ENCODE measurements at places on chromosomes 1 and 21. TPM values are rescaled to one million over a fixed set of nuclear protein-coding genes. Genes with fewer than 3 reads are reported as not detected.

DNA sequence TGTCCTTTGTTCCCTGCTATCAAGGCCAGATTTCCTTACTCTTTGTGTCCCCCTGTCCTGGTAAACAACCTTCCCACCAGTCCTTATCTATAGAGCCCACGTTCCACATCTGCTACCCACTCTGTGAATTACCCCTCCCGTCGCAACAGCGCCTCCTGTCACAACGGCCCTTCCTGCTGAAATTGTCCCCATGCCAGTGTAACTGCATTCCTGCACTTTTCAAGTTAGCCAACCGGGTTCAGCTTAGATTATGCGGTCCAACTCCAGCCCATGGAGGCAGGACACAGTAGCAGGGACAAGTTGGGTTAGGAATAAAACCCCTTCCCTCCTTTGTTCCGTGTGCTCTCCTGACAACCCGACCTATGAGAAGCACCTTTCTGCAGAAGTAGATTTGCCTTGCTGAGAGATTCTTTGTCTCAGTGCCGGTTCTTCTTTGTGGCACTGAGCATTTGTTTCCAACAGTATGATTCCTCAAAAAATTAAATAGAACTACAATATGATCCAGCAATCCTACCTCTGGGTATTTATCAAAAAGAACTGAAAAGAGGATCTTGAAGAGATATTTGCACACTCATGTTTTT is 180.3 kb downstream of the PTBP2 start:
- DNase-seq, result no peak

GRCh38 chr1:228459091-228459993 is 27.8 kb upstream of the RNF187 start:
- peak; percentile 58 for DNase-seq

- DNase-seq, result no peak
Observed at GRCh38 chr1:101739826-101740330, 256.8 kb downstream of the OLFM3 start.

DNA sequence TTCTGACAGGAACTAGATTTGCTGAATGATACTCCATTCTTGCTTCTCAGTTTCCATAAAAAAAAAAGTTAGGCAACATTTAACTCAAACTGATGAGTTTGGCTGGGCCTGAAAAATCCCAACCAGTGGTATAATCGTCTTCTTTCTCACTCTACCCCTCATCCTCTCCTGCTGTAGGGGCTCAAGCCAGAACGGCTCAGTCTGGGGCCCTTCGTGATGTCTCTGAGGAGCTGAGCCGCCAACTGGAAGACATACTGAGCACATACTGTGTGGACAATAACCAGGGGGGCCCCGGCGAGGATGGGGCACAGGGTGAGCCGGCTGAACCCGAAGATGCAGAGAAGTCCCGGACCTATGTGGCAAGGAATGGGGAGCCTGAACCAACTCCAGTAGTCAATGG is 1.6 kb downstream of the TXLNA start:
- DNase-seq, result no peak

The SH2D1B gene
- 0.40 TPM for polyA plus RNA-seq
